NCI-H69 (cell line): ENCODE measurements at places on chromosomes 4 and X.

DNA sequence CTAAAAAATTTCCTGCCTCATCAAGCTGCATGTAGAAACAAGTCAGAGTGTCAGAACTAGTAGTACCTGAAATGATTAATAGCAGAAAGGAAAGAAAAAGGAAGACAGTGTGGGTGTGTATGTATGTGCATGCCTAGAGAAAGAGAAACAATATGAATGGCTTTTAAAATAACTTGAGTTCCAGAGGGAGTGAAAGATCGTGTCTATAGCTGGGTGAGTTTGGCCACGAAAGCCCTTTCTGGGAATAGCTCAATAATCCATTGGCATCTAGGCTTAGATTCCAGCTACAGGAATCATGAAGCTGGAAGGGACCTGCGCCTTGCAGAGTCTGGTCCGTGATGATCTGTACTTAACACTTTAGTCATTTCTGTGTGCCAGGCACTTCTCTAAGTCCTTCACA, 195.6 kb downstream of the RAPGEF2 start:
- DNase-seq: no peak

- no peak for DNase-seq
These were observed 43.9 kb upstream of the FAM9A start for GRCh38 chrX:8845060-8845459.

DNA sequence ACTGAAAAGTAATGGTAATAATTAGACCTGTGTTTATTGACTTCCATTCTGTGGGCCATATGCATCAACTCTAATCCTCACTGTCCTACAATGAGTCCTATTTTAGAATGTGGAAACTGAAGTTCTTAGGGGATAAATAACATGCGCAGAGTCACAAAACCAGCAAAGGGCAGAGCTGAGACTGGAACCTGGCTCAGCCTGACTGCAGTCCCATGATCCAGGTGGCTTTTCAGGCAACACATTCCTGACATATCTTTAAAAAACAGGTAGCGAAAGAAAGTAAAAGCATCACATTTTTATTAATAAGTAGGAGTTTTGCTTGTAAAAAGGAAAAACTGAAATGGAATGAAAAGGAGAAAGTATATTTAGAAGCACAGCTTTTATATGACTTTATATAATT, 34.7 kb upstream of the PRSS48 start:
- DNase-seq: no peak

- DNase-seq: no peak
These were observed 103.9 kb downstream of the AASDH start for GRCh38 chr4:56283375-56283774.

DNA sequence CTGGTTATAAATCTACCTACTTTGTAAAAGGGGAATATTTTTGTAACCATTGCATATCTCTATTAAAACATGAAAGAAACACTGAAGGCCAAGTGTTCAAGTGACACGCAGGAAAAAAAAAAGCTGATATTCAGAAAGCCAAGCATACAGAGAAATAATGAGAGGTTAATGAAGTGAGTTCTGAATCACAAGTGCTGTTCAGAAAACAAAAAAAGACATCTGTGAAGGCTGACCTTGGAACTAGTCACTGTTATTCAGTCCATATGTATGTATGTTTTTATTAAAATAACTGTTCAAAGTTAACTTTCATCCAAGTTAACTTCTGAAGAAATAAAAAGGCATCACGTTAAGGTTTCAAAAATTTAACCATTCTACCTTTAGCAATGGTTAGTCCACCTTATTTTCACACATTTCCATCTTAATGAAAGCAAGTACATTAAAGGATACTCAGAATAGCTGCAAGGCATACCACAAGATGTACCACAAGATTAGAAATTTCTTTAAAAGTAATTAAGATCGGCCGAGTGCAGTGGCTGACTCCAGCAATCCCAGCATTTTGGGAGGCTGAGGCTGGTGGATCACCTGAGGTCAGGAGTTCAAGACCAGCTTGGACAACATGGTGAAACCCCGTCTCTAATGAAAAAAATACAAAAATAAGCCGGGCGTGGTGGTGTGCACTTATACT, 31.4 kb downstream of the SH3RF1 start:
- peak; percentile 74 for DNase-seq

GRCh38 chr4:141497627-141498026, 138.8 kb upstream of the IL15 start:
- DNase-seq: no peak

- no peak for DNase-seq
These were observed 5.7 kb downstream of the CD99 start for GRCh38 chrX:2696698-2697215.

DNA sequence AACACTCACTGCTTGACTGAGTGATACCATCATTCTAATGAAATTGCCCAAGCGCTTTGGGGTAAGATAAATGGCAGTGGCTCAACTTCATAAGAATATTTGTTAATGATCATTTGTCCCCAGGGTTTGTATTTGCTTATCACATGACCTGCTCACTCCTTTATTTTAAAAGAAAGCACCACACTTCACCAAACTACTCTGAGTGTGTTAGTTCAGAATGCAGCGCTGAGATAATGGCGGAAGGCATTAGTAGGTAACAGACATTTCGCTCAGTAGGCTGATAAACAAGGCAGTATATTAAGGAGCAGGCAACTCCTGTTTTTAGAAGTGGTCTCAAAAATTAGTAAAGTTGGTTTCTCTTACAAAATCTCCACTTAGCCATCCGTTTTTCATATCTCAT, 1.6 kb downstream of the SNX25 start:
- peak; percentile 17 for DNase-seq
